ENCODE measurements at places on chromosomes 7 and 10.

- no peak for DNase-seq
Observed at GRCh38 chr10:100826031-100826651, 80.8 kb downstream of the PAX2 start.

DNA sequence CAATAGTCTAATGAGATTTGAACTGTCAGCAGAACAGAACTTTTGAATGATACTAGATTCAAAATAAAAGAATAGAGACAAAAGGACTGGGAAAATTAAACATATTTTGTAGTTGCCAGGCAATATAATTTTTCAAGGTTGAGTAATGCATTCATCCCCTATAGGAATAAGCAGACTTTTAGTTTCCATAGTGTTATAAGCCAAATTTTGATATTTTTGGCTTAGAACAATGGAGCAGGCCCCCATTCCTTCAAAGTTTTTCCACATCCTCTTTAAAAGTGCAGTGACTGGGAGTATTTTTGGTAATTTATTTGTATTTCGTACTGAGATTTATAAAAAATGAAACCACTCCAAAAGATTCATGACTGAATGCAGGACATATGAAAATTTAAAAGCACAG is 24.0 kb downstream of the MEOX2 start:
- DNase-seq = no peak

DNA sequence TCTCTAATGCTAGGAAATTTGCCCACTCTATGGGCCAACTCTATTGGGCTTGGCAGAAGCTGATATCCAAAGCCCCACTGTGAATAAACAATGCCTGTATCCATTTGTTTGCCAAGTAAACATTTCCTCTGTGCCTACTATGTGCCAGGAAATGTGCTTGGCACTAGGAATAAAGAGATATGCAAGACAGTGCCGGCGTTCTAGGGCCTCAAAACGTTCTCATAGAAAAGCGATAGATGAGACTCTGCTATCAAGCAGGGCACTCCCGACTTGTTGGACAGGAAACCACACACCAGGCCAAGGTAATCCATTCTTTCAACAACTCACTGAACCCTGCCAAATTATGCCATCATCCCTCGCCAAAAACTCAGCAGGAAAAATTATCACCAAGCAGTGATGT is 196.7 kb downstream of the IPMK start:
- DNase-seq = no peak

DNA sequence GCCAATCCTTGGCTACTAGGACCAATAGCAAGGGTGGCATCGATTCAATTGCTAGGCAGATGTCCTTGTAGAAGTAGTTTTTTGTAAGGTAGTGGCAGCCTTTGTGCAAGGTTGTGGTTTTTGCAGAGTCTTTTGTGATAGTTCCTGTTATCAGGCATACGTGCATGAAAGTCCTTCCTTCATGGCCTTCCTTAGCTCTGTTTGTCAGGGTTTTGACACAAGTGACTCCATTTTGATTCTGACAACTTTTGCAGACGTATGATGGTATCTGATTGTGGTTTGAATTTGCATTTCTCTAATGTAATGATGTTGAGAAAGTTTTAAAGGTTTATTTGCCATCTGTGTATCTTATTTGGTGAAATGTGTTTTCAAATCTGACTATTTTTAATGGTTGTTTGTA is 71.8 kb upstream of the SYPL1 start:
- DNase-seq = no peak

DNA sequence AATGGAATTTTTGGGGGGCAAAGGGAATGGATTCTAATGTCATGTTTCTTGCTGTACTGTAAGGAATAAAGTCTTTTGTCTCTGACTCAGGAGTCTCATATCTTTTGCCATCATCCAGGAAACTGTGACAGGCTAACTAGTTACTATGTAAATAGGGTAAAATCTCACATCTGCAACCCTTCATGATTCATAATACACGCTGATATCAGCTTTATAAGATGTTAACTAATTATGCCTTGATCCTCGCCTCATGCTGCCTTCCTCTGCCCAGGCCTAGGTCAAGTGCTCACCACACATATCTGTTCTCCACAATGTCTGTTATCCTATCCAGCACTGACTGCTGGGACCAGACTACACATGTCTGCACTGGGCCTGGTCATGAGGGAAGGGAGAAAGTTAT is 81.3 kb upstream of the CXCL12 start:
- DNase-seq = peak; percentile 49

- no peak for DNase-seq
Observed at GRCh38 chr7:32921896-32922295, 30.3 kb upstream of the KBTBD2 start.

GRCh38 chr10:100008708-100009282 is 952 bp downstream of the DNMBP start:
- no peak for DNase-seq

- DNase-seq = no peak
Observed at GRCh38 chr10:110387983-110388686, 83.4 kb upstream of the SMNDC1 start.

DNA sequence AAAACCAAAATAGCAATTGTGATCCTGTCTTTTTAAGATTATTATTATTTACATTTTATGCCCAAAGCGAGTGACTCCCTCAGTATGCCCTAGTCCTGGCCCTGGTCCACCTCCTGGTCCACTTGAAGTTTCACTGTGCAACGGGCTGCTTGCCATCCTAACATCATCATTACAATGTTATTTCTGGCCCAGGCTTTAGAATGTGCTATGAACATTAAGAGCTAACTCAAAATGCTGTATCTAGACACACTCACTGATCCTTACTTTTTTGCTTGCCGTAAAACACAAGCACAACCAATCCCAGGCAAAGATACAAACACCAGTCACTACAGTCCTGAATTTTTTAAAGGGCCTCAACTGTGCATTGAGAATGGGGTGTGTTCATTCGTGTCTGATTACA is 38.4 kb downstream of the RHOBTB1 start:
- DNase-seq = no peak

- DNase-seq = no peak
Observed at GRCh38 chr7:18721429-18721828, 225.9 kb downstream of the HDAC9 start.

DNA sequence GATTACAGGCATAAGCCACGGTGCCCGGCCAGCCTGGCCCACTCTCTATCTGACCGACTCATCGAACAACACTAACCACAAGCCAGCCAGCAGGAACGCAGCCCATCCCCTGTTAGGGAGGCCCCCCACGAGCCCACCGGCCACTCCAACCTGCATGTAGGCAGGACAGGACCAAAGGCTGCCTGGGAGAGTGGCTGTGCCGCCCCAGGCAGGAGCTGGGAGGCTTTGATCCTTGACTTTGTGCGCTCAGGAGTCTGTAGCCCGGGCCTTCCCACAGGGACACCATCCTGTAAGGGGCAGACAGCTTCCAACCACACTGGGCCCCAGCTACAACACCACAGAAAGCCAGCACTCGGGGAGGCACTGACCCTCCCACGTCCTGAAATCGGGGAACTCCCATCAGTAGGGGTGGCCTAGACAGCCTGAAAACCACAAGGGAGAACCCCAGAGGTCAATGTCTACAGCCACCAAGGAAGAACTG is 29.4 kb downstream of the GRID1 start:
- DNase-seq = no peak

GRCh38 chr10:77907900-77908717 is 18.4 kb downstream of the DLG5 start:
- no peak for DNase-seq

GRCh38 chr7:4738711-4739527 is 36.5 kb upstream of the AP5Z1 start:
- peak; percentile 96 for DNase-seq

- DNase-seq = no peak
Observed at GRCh38 chr7:44622342-44623151, 16.1 kb downstream of the OGDH start.

DNA sequence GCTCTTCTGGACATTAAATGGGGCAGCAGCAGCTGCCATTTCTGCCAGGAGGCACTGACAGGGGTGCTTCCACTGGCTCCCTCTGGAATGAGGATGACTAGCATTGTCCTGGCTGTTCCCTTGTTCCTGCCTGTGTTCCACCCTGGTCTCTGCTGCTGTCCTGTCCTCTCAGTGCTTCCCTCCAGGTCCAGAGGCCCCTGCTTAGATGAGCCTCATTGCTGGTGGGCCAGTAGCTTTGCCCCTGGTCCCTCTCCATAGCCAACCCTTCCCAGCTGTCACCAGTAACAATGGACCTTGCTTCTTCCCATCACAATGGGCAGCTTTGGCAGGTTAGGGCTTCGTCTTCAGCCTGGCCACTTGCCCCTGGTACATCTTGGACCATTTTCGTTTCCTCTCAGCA is 561.1 kb downstream of the TCERG1L start:
- no peak for DNase-seq

DNA sequence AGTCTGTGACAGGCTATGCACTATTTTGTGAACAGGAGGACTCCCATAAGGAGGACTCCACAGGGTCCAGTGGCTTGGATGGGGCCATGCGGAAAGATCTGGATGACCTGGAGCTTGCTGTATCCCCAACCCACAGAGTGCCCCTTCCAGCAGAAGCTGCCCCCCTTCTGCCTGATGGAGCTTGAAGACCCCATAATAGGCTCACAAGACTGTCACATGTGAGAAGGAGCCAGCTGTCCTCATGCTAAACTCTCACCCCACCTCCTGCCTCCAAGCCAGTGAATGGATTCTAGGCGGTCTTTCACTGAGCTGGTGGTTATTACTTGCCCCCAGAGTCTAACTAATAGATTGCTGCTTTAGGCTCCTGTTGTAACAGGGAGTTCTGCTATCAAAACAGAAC is 79.1 kb downstream of the XRCC2 start:
- DNase-seq = no peak

GRCh38 chr10:29473087-29473356 is 161.7 kb downstream of the SVIL start:
- no peak for DNase-seq

DNA sequence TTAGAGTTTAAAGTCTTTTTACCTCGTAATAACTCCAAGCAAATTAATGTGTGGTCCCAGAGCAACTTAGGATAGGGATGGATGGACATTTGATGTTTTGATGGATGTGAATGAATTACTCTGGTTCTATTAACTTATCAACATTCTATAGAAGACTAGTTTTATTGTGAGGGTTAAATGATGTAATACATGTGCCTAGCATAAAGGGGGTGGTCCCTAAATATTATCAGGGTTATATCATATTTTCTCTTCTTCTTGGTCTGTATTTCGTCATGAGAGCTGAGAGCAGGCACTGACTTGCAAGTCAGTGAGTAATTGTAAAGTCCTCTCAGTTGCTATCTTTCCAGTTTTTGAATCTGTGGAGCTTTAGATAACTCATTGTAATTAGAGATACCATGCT is 219.3 kb downstream of the GATA3 start:
- no peak for DNase-seq

- DNase-seq = no peak
Observed at GRCh38 chr10:129993621-129994020, 29.5 kb upstream of the EBF3 start.

DNA sequence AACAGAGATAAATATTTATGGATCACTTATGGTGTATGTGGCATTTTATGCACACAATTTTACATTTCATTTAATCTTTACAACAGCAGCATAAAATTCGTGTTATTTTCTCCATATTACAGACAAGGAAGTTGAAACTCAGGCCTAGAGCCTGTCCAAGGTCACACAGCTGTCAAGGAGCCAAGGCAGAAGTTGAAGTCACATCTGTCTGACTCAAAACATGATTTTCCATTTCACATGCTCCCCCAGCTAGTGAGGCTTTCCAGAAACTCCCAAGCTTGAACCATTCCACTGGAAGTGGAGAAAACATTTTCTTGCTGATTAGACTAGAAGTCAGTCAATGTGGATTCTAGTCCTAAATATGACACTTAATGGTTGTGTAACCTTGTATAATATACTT is 110.5 kb downstream of the HECTD2 start:
- DNase-seq = no peak

DNA sequence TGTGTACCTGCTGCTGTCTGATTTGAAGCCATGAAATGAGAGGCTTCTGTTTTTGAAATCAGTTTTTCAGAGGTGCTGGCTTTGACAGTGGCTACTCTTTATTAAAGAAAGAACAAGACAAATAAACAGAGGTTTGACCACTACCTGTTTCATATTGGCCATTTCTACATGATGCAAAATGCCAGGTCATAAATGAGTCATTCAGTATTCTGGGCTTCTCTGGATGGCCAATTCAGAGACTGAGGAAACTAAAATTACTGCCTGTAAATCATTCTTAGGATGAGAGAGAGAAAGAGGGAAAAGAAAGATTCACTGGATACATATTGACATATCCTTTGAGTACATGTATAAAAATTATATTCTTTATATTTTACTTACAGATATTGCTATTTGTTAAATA is 303.3 kb upstream of the ETV1 start:
- DNase-seq = no peak

- no peak for DNase-seq
Observed at GRCh38 chr10:106537866-106538265, 626.6 kb downstream of the SORCS1 start.

- no peak for DNase-seq
Observed at GRCh38 chr7:70338015-70338414, 739.7 kb downstream of the AUTS2 start.

- DNase-seq = no peak
Observed at GRCh38 chr10:52502237-52502636, 188.2 kb downstream of the DKK1 start.

DNA sequence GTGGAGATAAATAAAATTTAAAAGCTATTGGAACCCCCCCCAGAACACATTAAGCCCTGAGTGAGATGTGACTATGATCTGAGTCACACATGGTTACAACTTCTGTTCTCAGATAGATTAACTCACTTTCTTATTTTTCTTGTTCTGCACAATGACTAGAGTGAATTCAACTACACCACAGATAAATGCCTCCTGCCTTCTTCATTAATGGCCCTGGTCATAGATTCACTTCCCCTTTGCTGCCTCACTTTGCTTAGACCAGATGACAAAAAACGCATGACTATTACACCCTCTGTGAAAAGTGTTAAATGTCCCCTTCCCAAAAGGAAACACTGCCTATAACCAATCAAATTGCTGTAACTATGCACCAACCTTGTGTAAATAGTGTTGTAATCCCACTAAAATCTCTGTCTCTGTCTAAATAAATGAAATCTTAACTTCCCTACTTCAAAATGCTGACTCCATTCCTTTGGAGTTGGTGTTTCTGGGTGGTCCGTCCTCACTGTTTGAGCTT is 49.4 kb downstream of the AKR1D1 start:
- peak; percentile 51 for DNase-seq
